Mucosa of gallbladder (tissue), 1 donor: ENCODE measurements at places on chromosomes 2 and 18. TPM values are rescaled to one million over a fixed set of nuclear protein-coding genes. Genes with fewer than 3 reads are reported as not detected.

The BOLL gene
- not detected for total RNA-seq

DNA sequence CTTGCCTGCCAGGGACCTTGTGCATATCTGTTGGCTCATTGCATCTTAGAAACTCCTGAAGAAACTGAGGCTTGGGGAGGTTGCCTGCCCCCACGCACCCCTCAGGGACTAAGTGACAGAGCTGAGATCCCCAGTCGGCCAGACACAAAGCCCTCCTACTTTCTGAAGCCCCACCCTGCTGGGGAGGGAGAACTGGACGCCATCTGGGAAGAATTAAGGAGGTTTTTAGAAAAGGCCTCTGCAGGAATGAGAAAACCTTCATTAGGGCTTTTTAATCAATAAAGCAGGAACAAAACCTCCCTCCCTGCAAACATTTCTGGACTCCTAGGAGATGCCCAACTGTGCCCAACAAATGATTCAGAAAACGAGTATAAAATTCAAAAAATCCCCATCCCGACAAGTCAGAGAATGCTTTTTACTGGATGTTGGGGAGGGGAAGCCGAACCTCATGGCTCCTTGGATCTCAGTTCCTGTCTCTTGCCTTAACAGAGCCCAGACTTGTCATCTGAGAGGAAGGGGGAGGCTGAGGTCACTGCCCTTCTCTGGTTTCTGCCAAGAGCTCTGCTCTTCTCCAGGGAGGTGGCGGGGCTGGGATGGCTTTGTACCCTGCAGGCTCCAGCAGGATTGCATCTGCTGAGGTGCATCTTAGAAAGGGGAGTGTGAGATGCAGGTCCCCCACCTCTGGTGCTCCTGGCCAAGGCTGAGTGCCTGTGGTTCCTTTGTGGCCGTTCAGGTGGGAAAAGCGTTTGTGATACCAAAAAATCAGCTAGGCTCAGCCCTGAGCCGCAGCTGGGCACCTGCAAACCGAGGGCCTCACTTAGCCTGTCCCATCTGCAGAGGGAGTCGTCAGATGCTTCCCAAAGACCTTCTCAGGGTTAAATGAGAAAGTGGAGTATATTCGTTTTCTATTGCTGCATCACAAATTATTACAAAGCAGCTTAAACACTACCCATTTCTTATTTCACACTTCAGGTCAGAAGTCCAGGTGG is 142.4 kb downstream of the ZFP36L2 start:
- peak; percentile 58 for DNase-seq

The LYPD1 gene
- 14.6 TPM for total RNA-seq

DNA sequence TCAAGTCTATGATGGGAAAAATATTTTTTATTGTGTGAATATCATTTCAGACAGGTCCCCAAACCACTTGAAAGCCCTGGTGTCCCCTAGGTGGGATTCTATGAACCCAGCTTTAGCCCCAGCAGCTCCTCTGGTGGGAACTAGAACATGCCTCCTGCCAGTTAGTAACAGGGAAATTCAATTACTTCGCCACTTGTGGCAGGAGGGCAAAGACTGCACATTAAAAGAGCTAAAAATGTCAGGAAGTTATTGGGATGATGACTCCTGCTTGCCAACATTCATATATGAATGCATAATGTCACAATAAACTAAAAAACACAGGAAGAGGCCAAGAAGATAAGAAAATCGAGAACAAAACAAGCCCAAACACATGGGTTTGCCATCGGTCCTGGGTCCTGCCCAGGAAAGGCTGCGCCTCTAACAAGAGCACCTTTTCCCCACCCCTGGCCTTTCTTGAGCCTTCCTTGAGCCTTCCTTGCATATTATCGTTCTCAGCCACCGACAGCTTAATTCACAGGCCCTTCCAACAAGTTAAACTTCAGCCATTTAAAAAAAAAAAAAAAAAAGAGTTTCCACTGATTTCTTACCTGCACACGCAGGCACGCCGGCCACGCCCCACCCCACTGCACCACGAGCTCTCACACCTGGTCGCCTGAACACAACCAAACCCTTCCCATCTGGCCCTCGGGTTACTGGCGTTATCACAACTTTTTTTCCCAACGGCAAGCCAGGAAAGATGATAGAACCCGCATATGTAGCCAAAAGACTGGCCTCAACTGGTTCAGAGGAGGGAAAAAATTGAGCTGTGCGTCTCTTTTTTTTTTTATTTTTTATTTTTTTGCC is 23.4 kb downstream of the BCL11A start:
- DNase-seq, result peak; percentile 59

GRCh38 chr2:66030553-66030952 is 404.4 kb upstream of the MEIS1 start:
- no peak for DNase-seq

DNA sequence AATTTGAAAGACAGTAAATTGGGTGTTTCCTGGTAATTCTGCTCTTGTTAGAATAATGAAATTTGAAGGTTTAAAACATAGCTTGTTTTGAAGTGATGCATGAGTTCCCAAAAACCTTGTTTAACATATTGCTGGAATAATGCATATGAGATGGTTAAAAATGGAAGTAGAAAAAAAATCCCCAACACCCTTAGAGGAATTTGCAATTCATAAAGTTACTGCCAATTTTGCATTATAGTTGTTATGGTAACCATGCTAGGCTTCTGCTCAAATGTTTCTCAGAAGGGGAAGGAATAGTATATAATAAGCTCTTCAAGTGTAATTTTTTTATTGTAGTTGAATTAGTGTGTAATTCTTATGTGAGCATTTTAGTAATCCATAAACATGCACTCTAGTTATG is 49.1 kb downstream of the FASTKD2 start:
- no peak for DNase-seq

DNA sequence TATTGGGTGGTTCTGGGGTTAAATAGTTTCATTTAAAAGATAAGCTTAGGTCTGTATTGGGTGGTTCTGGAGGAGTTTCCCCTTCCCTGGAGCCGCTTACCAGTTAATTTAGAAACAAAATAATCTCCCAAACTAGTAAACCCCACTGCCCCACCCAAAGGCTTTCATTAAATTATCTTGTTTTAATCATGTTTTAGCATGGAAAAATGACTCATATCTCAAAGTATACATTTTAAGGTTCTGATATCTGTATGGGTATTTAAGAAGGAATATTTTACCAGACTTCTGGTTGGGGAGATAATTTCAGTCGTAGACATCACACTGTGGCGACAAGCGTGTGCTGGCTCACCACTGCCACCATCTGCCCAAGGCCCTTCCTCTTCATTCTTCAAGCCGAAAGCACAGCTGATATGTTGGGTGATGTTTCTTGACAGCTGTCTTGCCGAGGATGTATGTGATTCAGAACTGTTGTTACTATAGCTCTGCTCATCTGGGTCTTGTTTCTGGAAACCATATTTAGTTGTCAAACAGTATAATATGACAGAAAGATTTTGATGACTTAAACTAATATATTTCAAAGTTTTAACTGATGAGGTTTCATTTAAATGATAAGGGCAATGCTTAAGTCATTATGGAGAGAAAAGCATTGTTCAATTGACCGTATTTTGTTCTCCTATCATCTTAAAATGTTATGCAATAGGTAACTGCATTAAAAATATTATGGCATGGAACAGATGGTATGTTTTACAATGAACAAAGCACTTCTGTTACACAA is 5.1 kb downstream of the FIGLA start:
- no peak for DNase-seq

DNA sequence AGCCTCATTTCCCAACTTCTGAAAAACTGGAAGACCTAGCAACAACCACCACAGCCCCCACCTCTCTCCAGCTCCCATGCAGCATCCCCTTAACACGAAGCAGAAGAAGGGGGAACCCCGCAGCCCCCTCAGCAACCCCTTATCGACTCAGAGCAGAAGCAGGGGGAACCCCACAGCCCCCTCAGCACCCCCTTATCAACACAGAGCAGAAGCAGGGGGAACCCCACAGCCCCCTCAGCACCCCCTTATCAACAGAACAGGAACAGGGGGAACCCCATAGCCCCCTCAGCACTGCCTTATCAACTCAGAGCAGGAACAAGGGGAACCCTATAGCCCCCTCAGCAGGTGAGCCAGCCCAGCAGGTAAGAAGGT is 6.7 kb downstream of the SLC66A2 start:
- DNase-seq, result no peak

The REG3G gene
- 0.66 TPM for total RNA-seq

DNA sequence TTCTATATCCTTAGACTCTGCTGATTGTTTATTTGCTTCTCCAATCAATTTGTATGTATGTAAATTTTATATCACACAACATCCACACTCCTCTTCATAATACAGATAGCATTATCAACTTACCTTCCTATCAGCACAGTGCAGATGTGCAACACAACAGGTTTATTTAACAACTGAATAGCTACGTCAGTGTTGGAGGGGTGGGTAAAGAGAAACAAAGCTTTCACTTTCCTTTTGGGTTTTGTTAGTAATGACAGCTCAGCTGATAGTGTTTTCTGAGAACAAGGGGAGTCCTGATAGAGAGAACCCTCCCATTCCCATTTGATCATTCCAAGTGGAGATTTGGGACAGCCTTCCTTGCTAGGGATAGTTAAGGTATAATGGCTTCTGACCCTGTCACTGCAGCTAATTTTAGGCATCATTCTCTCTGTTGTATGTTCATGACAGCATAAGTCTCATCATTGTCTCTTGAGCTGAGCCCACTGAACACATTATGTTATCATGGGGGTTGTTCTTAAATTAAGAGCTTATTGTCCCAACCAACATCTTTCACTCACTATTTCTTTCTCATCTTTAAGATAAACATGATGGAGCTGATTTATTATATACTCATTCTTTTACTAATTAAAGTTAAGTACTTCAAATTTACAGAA is 227.7 kb downstream of the GPD2 start:
- DNase-seq, result no peak

The NPHP1 gene
- total RNA-seq, result 8.6 TPM

GRCh38 chr2:101956465-101957438 is 35.0 kb upstream of the IL1R2 start:
- no peak for DNase-seq

DNA sequence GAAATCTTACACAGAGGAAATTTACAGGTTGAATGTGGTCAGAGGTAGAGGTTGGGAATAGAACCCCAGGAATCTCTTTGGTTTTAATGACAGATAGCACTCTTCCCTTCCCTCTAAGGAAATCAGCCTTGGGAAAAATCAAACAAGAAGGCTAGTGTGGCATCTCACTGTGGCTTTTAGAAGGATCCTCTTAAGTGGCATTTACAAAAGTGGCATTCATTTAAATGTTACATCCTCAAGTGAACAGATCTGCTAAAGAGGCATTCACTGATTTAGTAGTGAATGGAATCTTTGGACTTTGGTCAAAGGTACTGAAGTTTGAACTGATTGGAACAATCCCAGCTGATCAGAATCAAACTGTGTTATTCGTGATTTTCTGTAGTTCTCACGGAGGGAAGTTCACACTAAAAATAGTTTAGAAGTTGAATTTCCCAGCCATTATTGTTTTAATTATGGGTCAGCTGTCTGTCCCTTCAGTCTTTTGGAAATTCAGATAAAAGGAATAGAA is 136.5 kb upstream of the FN1 start:
- DNase-seq, result no peak

The PDE6D gene
- 24.4 TPM for total RNA-seq

DNA sequence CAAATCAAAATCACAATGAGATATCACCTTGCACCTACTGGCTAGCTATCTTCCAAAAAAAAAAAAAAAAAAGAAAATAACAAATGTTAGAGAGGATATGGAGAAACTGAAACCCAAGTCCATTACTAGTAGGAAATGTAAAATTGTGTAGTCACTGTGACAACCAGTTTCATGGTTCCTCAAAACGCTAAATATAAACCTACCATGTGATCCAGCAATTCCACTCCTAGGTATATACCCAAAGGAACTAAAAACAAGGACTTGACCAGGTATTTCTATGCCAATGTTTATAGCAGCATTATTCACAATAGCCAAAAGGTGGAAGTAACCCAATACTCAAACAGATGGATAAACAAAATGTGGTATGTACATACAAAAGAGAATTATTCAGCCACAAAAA is 11.7 kb upstream of the SCRN3 start:
- no peak for DNase-seq

The COQ10B gene
- 22.7 TPM for total RNA-seq

- no peak for DNase-seq
Measured at GRCh38 chr2:24473626-24474025, 17.4 kb upstream of the NCOA1 start.

DNA sequence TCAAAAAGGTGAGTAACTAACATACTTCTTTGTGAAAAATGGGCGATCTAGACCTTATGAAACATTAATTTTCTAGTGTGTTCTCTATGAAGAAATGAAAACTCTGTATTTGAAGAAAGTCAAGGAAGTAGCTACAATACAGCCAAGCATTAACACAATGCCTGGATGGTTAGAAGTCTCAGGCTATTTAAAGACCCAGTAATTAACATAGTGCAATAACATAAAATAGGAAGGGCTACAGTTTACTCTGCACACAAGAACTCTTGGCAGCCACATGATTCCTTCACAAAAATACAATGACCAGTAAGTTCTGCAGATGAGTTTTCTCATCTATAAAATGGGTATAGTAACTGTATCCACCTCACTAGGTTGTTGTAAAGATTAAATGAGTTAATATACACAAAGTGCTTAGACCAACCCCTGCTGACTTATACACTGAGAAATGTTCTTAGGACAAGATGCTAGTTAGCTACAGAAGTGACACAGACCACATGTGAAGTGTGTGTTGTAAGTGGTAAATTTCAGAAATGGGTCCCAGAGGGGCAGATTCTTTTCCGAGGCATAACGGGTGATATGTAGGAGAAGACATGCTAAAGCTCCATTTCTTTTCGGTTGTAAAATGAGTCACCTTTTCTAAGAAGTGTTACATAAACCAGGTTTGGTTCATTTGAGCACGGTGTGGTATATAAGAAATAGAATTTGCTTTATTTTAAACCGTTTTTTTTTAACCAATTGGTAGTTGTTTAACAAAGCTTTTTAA is 61.8 kb downstream of the CXCR4 start:
- DNase-seq, result no peak

DNA sequence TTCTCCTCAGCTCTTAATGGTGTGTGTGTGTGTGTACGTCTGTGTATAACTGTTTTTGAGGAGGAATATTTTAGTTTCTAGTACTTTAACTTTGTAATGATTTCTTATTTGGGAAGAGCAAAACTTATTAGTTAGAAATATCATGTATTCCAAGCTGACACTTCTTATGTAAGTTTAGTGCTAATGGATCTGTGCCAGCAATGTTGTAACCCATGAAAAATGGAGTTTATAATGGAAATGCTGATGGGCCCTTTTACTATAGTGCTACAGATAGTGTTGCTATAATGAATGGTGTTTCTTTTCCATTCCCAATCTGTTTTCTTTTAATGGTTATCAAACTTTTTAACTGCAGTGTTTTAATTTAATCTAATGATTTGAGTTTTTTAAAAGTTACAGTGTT is 49.8 kb upstream of the OTX1 start:
- no peak for DNase-seq
